Hypothalamus (tissue), 51 donors: ENCODE measurements at places on chromosomes 4 and X.
A peak's percentile ranks its signal among the peaks of the same experiment; 100 is the strongest.

DNA sequence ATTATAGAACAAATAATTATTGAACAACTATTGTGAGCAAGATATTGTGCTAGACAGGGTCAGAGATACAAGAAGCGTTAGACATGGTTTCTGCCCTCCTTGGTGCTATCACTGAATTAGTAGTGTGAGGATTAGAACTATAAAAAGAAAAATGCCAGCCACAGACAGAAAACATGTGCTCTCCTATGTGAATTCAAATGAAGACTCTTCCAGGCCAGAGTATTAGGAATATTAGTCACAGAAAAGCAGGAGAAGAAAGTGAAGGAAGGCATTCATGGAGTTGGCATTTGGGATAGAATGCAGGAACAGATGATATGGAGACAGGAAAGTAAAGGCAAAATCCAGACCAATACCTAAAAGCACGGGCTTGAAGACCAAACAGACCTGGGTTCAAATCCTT is 179.6 kb upstream of the TENM3 start:
- DNase-seq, result no peak

- DNase-seq, result no peak
These were observed 81.3 kb downstream of the STOX2 start for GRCh38 chr4:183986291-183986970.

- no peak for DNase-seq
These were observed 32.2 kb upstream of the MAGEA10 start for GRCh38 chrX:152170621-152171020.

- DNase-seq, result no peak
These were observed 25.9 kb downstream of the HTRA3 start for GRCh38 chr4:8295471-8295870.

- DNase-seq, result no peak
These were observed 105.9 kb downstream of the OR13H1 start for GRCh38 chrX:131649741-131650140.

GRCh38 chrX:47530049-47530448 is 31.0 kb upstream of the ARAF start:
- no peak for DNase-seq

DNA sequence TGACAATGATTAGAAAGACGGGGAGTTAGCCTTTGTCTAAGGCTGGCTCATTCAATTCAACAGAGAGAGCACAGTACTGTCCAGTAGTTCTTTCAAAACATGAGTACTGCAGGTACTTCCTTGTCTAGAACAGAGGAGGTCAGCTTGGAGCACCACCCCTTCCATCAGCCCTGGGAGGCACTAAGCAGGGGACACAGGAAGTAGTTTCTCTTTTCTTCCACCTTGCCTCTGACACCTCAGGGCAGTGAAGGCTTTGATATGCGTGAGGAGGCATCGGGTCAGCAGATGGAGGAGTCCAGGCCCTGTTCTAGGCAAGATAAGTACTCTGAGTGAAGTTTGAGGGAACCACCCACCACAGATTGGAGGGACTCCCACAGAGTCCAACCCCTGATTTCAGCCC is 33.1 kb downstream of the MAGEB10 start:
- no peak for DNase-seq

GRCh38 chrX:24231641-24232179 is 82.2 kb downstream of the SUPT20HL2 start:
- DNase-seq, result no peak

DNA sequence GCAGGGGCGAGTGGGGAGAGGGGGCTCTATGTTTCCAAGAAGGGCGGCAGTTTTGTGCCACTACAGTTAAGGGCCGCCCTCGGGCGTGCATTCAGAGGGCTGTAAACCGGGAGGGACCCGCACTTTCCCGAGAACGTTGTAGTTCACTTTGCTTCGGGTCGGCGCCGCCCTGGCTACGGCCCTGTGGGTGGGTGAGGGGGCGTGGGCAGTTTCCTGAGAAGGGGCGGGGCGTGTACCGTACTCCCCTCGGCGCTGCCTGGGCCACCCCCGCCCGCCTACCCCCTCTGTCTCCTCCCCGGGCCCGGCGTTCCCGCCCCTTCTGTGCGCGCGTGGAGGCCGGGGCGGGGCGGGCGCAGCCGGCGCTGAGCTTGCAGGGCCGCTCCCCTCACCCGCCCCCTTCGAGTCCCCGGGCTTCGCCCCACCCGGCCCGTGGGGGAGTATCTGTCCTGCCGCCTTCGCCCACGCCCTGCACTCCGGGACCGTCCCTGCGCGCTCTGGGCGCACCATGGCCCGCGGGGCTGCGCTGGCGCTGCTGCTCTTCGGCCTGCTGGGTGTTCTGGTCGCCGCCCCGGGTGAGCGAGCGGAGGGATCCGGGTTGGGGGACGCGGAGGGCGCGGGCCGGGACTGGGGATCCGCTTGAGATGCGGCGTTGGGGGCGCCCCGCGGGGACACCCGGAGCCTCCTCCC is at the start of gene CD99:
Gene CD99, plus strand, starts transcription at position 440 of the 687 bp plus-strand sequence. Its CDS starts 66 bp downstream, at position 506.
- no peak for DNase-seq

DNA sequence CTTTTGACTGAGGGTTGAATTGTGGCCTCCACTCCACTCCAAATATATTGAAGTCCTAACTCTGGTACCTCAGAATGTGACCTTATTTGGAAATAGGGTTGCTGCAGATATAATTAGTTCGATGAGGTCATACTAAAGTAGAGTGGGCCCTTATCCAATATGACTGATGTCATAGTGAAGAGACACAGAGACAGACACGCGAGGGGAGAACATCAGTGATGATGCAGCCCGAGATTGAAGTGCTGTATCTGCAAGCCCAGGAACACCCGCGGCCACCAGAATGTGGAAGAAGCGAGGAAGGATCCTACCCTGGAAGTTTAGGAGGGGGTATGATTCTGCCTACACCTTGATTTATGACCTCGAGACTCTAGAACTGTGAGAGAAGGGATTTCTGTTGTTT is 279.0 kb downstream of the ANKRD50 start:
- DNase-seq, result no peak

- no peak for DNase-seq
These were observed 1165.0 kb upstream of the TENM3 start for GRCh38 chr4:181078196-181078595.

DNA sequence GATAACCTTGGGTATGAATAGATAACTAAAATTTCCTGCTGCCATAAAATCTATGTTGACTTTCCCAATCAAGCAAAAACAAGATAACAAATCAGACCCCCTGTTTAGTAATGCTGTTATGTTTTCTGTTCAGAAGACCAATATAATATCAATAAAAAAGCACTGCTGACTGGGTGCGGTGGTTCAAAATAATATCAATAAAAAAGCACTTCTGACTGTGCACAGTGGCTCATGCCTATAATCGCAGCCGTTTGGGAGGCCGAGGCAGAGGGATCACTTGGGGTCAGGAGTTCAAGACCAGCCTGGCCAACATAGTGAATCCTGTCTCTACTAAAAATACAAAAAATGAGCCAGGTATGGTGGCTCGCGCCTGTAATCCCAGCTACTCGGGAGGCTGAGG is 36.7 kb downstream of the ANTXR2 start:
- no peak for DNase-seq

- DNase-seq, result no peak
These were observed 247.1 kb upstream of the PITX2 start for GRCh38 chr4:110869862-110870572.

- DNase-seq, result no peak
These were observed 124.6 kb downstream of the DCHS2 start for GRCh38 chr4:154366956-154367355.

GRCh38 chr4:165464813-165465381 is 86.1 kb downstream of the CPE start:
- no peak for DNase-seq

GRCh38 chr4:145823743-145824142 is 114.9 kb downstream of the ZNF827 start:
- no peak for DNase-seq

GRCh38 chr4:2672700-2673099 is 83.4 kb downstream of the TNIP2 start:
- no peak for DNase-seq

- no peak for DNase-seq
These were observed 33.0 kb downstream of the DRP2 start for GRCh38 chrX:101252634-101253033.

GRCh38 chrX:42536286-42536685 is 241.7 kb downstream of the PPP1R2C start:
- DNase-seq, result no peak

DNA sequence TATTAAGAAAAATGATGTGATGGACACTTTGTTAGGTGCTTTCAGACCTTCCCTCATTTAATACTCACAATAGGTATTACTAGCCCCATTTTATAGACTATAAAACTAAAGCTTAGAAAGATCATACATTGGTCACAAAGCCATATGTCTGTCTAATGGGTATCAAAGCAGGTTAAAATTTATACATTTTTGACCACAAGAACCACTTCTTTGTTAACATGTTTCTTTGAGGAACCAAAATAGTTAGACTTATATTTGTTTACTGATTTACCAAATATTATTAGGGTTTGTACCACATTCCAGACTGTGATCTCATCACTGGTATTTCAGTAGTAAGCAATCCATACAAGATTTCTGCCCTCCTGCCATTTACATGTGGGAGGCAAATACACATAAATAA is 363.3 kb downstream of the NAF1 start:
- no peak for DNase-seq

GRCh38 chr4:94039226-94039625 is 168.4 kb upstream of the SMARCAD1 start:
- no peak for DNase-seq

DNA sequence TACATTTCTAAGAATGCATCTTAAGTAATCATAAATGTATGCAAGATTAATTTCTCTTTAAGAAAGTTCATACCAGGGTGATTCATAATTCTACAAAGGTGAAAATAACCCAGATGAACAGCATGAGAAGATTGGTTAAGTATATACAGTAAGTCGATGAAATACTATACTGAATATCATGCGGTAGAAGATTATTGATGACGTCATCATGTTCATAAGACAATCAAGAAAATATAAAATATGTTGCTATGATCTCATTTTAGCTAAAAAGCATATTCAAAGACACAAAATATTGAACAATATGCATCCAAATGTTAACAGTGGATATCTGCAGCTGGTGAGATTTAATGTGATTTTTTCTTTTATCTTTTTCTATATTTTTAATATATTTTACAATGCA is 312.0 kb upstream of the FGF13 start:
- no peak for DNase-seq

DNA sequence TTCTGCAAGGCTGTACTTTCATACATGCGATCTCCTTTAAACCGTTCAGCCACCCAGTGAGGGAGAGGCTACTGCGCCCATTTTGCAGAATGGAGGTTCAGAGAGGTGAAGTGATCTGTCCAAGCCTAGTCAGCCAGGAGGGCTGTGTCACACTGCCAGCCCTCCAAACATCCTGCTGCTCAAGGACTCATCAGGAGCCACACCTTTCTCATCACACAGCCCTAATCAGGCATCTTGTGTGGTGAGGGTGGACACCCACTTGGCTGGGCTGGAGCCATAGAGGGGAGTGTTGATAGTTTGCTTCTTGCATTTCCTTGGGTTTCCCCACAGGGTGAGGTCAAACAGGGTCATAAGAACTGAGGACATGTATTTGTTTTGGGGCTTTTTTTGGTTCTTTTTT is 5.4 kb upstream of the CXCR3 start:
- no peak for DNase-seq

GRCh38 chrX:151902813-151903591 is 9.7 kb upstream of the MAGEA4 start:
- DNase-seq, result no peak

GRCh38 chrX:131405497-131405896 is 116.4 kb upstream of the IGSF1 start:
- no peak for DNase-seq

DNA sequence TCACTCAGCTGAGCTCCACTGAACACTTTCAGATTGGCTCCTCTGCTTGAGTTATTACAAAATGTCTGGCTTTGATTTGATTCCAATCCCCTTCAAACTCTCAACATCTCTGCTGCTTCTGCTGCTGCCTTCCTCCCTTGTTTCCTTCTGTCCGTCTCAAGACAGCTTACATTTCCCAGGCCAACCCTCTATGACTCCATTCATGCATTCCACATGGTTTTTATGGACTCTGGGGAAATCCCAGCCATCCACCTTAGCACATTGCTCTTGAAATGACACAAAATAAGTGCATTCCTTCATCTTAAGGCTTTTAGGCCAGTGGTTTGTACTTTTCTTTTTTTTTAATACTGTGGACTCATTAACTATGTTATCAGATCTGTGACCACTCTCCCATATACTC is 68.5 kb upstream of the TMEM164 start:
- no peak for DNase-seq

- no peak for DNase-seq
These were observed 46.4 kb downstream of the PAGE2 start for GRCh38 chrX:55135171-55135570.

DNA sequence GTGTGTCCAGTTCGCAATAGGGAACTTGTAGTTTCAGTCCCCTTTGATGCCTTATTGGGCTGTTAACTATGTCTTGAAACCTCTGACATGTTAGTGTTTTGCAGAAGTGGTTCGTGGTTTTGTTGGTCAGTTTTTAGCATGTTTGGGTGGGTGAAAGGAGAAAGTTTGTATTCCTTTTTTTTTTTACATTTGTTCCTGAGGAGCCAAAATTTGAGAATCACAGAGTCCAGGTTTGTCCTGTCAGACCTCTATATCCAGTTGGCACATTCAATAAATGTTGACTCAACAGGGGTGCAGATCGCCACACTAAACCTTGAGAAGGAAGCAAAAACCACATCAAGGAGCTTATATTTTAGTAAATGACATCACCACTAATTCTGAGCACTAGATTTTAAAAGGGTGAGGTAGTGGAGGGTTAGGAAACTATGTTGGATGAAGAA is 26.2 kb downstream of the DLG3 start:
- DNase-seq, result no peak

DNA sequence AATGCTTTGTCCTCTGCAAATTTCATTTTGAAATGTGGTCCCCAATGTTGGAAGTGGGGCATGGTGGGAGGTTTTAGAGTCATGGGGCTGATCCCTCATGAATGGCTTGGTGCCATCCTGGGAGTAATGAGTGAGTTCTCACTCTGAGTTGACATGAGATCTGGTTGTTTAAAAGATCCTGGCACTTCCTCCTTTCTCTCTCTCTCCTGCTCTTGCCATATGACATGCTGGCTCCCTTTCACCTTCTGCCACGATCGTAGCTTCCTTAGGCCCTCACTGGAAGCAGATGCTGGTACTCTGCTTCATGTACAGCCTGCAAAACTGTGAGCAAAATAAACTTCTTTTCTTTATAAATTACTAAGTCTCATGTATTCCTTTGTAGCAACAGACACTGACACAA is 262.0 kb downstream of the IL15 start:
- no peak for DNase-seq

GRCh38 chr4:53545273-53545672 is 46.0 kb downstream of the LNX1 start:
- DNase-seq, result no peak

DNA sequence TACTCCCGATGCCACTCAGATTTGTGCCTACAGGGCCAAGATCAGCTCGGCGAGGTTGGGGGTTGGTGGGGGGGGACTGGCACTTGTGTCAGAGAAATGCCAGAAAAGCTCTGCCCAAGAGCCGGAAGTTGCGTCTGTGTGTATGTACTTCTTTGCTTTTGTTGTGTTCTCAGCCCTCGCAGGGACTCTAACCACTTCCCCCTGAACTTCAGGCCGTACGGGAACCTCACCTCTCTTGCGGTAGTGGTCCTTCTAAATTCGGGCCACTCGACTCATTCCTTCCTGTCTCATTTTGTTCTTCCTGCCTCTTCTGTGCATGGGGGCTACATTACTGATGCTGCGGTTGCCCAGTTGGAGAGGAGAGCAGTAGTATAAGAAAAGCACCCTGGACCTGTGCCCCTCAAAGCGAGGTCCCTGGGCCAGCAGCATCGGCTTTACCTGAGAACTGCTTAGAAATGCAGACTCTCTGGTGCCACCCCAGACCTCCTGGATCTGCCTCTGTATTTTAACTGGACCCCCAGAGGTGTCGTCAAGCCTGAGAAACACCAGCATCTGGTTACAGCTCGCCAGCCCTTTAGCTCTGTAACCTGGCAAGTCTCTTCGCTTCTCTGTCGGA is 146.3 kb upstream of the RPS6KA3 start:
- DNase-seq, result peak; percentile 2
